Nephron progenitor cell (in vitro differentiated cells): ENCODE measurements at places on chromosomes 7 and 10.

GRCh38 chr7:70116244-70116643 is 518.0 kb downstream of the AUTS2 start:
- no peak for DNase-seq

GRCh38 chr7:80439894-80440821 is 71.7 kb downstream of the GNAT3 start:
- no peak for DNase-seq

GRCh38 chr10:97320480-97321031 is 1.5 kb downstream of the FRAT1 start:
- DNase-seq: peak; percentile 15

GRCh38 chr7:8386926-8387550 is 46.4 kb upstream of the NXPH1 start:
- no peak for DNase-seq

- no peak for DNase-seq
Observed at GRCh38 chr10:72068901-72069446, 19.4 kb downstream of the SPOCK2 start.

- DNase-seq: no peak
Observed at GRCh38 chr7:6286486-6286885, 14.1 kb upstream of the CYTH3 start.

GRCh38 chr10:106134326-106135000 is 1030.0 kb downstream of the SORCS1 start:
- DNase-seq: no peak

DNA sequence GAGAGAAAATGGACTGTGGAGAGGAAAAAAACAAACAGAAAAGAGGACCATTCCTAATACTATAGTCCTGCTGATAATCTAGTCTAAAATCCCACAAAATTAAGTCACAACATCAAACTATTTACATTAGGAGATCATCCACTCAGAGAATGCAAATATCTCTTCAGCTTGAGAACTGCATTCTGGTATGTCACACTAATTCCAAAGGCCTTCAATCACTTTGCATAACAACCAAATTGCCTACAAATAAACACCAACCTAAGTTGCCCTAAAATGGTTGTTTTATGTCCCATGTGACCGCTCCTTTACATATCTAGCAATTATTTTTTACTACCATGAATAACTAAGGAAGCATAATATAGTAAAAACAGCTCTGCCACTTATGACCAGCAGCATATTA is 264.3 kb downstream of the CACNA2D1 start:
- DNase-seq: no peak

DNA sequence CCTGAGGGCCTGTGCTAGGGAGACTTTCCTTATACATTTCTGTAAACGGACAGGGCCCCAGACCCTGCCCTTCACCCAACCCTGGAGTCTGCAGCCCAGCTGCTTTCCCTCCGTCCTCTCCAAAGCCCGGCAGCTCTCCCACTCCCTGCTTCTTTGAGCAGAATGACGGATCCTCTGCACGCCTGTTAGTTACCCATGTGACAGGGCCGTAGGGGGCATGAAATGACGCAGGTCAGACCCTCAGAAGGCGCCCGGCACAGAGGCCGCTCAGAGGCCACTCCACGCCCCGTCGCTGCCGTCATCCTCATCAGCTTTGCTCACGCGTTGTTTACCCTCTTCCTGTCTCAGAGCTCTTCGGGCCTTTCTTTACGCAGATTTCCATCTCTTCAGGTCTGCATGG is 60.2 kb upstream of the MKRN1 start:
- peak; percentile 50 for DNase-seq

DNA sequence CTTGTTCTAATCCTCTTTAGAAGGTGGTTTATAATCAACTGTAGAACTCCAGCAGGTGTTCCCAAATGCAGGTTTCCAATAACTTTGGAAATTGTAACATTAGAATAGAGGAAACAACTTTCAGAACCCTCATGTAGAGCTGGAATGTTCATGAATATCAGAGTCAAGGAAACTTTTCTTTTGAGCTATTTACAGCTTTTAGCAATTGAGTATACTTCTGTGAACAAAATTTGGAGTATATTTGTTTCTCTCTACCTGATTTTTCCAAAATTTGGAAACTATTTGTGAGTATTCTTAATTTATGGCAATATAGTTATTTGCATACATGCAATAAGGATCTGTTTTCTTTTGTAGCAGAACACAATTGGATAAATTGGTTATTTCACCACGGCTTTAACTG is 2.8 kb upstream of the CFAP43 start:
- DNase-seq: no peak

GRCh38 chr10:132010483-132010882 is 28.8 kb upstream of the BNIP3 start:
- DNase-seq: no peak

- DNase-seq: no peak
Observed at GRCh38 chr10:129760003-129760315, 204.1 kb downstream of the EBF3 start.

GRCh38 chr7:33726582-33726981 is 178.8 kb upstream of the BMPER start:
- DNase-seq: no peak

DNA sequence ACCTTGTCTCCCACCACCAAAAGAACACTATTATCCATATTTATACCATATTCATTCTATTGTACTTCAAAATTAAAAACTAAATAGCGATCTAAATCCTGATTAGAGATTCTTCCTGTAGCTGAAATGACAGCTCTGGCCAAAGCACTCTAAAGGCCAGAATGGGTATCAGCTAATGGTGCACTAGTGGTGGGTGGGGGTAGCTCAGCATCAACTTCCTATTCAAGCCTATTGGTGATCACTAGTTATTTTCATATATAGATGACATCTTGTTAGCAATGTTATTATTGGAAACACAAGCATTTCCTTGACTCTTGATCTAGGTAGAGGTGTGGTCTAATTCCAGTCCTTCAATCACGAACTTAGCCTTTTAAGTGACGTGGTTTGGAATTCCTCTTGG is 43.6 kb downstream of the TET1 start:
- DNase-seq: no peak

GRCh38 chr7:39051279-39051678 is 73.6 kb downstream of the POU6F2 start:
- DNase-seq: no peak

DNA sequence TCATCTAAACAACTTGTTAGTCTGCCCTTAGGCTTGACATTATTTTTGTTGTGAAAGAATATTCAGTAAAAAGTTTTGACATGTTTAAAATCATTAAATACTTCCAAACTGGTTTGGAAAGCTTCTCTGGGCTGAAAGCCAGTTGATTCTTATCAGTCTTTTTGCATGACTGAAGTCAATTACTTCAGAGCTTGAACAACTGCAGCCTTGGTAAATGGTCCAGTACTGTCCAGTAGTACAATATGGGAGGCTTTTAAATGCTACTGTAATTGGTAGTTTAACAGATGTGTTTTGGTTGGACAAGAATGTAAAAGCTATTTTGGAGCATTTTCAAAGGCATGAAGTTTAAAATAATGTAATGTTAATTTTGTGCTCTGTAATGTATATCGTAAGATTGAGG is 103.4 kb downstream of the SDK1 start:
- no peak for DNase-seq

DNA sequence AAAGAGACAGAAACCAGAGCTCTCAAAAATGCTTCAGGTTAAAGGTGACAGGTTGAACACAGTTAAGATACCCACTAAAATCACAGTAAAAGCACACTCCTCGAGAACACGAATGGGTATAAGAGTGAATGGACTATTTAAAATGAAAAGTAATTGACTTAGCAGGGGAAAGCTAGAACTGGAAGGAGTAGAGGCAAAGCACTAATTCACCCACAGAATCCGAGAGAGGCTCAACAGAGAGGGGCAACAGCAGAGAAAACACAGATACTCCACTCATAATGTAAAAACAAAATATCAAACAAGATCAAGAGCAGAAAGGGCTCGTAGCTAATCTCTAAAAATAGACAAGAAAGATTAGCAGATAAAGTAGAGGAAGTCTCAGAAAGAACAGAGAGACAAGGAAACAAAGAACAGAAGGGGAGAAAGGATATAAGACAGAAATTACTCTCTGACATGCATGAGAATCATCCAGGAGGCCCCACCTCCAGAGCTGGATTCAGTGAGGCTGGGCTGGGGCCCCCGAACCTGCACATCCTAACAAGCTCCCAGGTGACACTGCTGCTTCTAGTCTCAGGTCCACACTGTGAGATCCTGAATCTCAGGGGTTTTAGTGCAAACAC is 117.6 kb downstream of the GALNT11 start:
- no peak for DNase-seq

GRCh38 chr7:92763636-92764423 is 72.5 kb downstream of the CDK6 start:
- DNase-seq: no peak

GRCh38 chr10:98388101-98388655 is 26.8 kb downstream of the PYROXD2 start:
- no peak for DNase-seq

- peak; percentile 26 for DNase-seq
Observed at GRCh38 chr10:6108631-6109443, 20.0 kb downstream of the RBM17 start.

DNA sequence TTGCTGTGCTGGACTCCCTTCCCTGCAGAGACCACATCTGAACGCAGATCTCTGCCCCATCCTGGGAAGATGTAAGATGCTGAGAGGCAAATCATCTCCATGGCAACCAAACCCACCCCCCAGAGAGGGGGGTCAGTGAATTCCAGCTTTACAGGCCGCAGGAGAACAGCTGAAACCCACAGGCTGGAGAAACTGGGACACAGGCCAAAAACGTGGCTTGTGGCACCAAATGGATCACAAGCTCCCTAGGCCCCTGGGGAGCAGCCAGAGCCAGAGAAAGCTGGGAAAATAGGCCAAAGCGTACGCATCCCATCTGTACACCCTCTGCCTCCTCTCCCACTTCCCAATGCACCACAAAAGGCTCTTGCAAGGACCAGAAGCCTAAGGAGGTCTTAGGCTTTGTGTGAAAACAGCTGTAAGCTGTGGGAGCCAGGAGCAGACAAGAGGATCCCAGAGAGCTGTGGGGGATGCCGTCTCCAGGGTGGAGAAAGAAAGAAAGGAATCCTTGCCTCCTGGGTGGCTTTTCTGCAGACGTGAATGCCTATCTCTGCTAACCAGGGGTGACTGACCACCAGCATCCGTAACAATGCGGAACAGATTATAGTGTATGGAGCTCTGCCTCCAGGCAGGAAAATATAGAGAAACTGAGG is 59.5 kb downstream of the TMEM130 start:
- no peak for DNase-seq

DNA sequence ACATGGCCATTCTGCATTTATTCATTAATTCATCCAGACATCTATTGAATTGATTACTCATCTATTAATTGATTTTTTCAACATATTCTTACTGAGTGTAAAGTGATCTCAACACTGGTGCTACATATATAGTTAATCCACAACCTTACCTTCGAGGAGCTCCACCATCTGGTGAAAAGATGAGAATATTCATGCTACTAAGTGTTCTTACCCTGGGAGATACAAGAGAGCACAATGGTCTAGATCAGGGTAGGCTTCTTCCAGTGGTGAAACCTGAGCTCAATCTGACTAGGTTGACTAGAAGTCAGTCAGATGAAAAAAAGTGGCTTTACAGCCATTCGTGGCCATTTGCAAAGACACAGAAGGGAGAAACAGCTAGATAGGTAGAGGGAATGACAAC is 507.4 kb downstream of the ANKRD7 start:
- DNase-seq: no peak

DNA sequence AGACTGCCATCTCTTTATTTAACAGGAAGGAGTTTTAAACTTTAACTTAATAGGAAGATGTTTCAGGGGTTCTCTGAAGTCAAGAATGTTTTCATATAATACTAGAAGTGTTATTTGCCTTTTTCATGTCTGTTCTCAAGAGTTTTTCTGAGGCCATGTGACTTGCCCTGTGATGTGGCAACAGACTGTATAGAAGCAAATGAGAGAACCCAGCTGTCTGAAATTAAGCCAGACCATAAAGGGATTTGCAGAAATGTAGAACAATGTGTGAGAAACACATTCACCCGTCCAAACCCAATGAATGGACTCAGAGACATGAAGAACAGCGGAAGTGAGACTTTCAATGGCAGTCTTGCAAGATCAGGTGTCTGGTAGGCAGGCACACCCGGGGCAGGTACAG is 23.8 kb downstream of the MAPK8 start:
- no peak for DNase-seq

GRCh38 chr7:100860702-100861615 is 6.2 kb upstream of the TRIP6 start:
- DNase-seq: no peak

- DNase-seq: no peak
Observed at GRCh38 chr10:88755753-88756152, 4.1 kb upstream of the LIPN start.

- DNase-seq: no peak
Observed at GRCh38 chr7:149723795-149724495, 49.4 kb downstream of the ZNF467 start.

DNA sequence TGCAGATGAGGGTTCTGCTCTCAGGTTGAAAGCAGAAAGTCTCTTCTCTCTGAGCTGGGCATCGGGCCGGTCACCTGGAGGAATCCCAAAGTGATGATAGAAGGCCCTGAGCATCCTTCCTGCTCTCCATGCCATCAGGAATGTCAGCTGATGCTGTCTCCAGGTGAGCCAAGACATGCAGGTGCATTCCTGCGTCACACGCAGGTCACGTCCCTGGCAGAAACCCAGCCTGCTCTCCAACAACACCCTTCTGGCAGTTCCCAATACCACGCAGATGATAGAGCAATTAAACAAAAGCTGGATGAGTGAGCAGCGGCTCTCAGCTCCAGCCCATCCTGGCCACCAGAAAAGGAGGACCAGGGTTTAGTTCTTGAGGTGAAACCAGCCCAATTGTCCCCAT is 6.9 kb upstream of the WIPI2 start:
- DNase-seq: no peak

- no peak for DNase-seq
Observed at GRCh38 chr7:22140578-22140977, 194.9 kb upstream of the CDCA7L start.

DNA sequence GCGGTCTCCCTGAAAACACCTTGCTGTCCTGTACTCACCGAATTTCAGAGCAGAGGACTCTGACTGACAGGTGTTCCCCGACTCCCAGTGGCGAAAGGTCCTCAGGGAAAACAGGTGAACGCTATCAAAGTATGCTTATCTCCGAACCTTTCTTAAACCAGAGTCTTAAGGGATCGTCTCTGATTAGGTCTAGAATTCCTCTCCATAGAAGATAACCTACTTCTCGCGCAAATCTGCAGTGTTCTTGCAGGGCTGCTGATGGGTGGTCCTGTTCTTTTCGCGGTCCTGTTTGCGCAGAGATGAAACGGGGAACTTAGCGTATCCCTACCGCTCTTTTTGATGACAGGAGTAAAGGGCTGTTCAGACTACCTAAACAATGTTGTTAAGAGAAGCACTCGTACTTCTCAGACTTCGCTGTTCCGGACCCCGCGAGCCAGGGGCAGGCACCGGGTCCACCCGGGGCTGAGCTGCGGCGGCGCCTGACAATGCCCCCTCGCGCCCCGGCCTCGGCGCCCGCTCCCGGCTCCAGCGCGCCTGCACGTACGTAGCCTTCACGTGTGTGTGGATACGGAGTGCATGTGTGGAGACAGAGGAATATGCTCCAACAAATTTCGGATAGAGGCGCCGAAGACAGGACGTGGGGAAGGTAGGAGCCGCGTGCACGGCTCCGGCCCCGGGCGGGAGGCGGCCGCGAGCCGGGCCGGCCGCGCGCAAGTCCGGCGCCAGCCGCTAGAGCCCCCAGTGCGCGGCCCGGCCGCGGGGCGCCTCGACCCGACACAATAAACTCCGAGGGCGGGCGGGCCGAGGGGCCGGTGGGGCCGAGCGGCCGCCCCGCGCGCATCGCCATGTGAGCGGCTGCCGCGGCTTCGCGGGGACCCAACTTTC is 766 bp upstream of the ZMYND11 start:
- DNase-seq: peak; percentile 66
